ENCODE measurements at places on chromosomes 16 and 17.

DNA sequence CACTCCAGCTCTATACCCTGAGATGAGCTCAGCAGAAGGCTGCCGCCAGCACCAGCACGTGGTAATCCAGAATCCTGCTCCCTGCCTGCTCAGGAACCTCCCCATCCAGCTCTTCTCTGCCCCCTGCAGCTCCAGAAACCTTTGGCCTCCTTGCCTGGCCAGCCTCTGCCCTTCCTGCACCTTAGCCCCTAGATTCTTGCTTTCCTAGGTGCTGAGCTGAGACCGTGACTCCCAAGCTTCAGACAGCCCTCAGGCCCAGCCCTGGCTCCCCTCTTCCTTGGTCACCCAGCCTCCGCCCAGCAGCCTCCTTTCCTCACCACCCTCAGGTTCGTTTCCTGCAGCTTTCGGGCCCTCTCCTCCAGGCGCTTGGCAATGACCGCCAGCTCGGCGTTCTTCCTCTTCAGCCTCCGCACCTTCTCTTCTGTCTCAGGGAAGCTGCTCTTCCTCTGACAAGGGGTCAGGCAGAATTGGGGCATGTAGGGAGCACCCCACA, 2.6 kb downstream of the TSPOAP1 start:
- no peak for DNase-seq

DNA sequence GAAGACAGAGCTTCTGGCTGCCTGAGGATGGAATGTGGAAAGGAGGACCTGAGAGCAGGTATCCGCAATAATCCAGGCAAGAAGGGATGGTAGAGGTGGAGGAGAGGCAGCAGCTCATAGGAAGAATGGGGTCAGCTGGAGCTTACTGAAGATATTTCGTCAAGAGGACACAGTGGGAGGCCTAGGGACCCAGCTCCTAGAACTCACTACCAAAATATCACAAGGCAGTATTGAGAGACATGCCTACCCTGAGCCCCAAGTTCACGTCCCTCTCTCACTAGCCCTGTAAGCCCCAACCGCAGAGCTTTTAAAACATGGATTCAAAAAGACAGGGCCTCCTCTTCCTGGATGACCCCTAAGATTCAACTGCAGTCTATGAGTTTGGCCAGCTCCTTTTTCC, 14.2 kb upstream of the CCL8 start:
- DNase-seq = no peak

DNA sequence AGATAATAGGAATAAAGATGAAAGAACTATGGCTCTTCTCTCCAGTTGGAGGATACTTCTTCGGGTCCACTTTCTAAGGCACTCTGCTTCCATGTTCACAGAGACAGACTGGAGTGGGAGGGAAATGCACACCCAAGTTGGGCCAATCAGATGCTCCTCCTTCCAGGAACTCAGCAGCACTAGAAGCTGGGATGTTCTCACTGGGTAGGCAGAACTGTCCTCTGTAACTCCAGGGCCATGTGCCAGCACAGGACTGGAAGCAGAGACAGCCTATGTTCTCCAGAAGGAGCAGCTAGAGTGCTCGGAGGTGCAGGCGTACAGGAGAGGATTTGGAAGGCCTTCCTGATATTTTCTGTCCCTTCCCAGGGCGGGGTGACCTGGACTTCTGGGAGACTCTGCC, 49.9 kb upstream of the SREBF1 start:
- no peak for DNase-seq

DNA sequence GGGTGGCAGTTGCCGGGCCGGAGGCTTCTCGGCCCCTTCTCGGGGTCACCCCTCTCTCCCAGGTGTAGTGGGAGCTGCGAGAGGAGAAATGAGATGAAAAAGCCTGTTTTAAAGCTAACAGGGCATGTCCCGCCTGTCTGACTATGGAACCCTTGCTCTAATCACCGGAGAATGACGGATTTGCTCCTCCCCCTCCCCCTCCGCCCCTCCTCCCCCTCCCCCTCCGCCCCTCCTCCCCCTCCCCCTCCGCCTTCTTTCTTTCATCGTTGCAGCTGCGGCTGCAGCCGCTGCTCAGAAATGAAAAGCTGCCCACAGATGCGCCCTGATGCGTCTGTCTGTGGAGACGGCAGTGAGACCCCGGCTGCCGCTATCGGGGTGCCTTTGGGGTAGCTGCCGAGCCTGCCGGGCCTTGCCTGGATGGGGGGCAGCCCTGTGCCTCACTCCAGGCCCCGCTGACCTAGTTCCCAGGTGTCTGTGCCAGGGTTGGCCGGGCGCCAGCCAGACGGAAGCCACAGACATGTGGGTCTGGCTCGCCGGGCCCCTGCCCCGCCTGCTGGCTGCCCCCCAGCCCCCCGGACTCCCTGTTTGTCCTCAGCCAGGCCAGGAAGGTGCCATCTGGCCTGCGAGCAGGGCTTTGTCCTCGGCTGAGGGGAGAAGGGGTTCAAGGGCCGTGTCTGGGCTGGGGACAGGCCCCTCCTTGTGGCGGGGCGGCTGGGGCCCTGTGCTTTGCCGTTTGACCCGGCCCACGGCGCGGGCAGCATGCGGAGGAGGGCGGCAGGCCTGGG, 37.7 kb downstream of the GINS2 start:
- DNase-seq = no peak

DNA sequence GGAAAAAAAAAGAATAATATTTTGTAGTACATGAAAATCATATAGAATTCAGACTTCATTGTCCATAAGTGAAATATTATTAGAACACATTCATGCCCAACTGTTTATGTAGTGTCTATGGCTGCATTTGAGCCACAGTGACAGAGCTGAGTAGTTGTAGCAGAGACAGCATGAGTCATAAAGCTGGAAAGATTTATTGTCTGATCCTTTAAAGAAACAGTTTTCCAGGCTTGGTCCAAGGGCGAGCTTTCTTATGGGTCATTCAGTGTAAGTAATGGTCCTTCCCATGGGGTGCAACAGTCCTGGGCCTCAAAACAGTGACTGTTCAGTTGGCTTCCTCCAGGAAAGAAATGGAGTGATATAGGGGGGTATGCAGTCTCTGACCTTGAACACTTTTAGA, 260.2 kb downstream of the HS3ST4 start:
- DNase-seq = no peak

DNA sequence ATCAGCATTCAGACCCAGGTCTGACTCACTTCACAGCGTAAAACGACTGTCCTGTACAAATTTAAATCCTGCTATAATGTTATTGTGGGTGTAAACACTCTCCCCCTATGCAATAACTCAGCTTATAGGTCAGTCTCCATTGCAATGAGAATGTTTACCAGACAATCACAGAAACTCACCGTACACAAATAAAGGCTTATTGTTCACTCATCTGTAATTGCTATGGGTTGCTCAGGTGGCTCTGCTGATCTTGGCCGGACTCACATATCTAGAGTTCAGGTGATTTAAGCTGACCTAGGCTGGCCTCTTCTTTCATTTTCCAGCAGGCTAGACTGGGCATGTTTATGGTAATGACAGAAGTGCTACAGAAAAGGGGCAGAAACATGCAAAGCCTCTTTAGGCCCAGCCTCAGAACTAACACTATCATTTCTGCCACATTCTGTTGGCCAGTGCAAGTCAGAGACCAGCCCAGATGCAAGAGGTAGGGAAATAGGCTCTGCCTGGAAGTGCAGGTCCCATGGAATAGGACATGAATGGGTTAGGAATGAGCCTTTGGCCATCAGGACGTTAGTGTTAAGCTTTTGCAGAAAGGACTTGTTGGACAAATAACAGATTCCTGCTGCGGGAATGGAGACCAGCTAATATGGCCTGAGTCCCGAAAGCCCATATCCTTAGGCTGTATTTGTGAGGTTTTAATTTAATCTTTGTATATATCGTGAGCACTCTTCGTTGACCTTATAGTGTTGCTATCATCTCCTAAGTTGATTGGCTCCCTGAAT, 44.0 kb downstream of the HLF start:
- no peak for DNase-seq

- no peak for DNase-seq
Observed at GRCh38 chr16:30766206-30766932, 4.2 kb downstream of the RNF40 start.

DNA sequence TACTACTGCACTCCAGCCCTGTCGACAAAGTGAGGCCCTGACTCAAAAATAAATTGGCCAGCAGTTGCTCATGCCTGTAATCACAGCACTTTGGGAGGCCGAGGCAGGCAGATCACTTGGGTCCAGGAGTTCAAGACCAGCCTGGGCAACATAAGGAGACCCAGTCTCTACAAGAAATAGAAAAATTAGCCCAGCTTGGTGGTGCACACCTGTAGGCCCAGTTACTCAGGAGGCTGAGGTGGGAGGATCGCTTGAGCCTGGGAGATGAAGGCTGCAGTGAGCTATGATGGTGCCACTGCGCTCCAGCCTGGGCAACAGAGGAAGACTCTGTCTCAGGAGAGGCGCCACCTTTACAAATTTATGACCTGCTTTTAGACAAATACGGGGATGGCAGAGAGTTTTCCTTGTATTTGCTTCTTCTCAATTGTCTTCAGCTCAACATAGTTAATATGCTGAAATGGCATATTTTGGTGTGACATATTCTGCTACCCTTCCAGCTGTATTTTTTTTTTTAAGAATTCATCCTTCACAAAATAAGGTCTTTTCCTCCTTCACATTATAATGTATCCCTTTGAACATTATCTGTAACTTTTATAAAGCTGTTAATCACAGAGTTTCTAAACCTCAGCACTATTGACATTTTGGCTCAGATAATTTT, 21.1 kb upstream of the YPEL2 start:
- DNase-seq = no peak

DNA sequence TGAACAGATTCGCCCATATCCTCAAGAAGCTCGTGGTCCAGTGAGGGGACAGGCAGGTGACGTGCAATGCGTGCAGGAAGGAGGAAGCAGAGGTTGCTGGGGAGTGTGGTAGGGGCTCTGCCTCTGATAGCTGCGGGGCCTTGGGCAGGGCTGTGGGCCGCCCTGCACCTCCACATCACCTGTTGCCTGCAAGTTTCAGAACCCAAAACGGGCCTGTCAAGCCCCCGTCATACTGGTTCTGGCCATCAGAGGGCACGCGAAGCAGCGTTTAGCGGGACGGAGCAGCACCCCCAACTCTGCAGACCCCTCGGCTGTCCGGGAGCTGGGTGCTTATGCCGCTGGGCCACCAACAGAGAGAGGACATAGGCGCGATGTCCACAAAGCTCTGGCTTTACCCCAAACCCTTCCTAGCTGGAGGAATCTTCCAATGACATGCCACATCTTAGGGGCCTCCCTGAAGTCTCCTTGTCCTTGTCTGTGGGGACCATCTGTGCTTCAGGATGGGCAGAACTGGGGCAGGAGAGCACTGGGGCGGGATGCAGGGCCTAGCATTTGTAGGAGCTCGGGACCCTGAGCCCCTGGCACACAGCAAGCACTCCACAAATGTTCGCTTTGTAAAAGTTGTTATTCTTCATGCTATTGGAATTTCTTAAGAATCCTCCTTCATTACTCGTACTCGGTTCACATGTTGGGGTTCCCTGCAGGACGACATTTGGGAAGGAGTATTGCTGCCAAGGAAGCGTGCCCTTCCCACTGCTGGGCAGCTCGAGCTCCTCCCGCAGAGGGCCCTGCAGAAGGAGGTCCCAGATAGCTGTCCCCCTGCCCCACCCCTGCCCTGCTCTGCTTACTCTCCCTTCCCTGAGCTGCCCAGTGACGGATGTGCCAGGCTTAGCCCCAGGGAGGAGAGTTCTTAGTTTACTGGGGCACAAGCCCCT, 64.3 kb downstream of the CNGB1 start:
- DNase-seq = peak; percentile 32

GRCh38 chr17:28843816-28844148, 1.2 kb upstream of the FAM222B start:
- no peak for DNase-seq

DNA sequence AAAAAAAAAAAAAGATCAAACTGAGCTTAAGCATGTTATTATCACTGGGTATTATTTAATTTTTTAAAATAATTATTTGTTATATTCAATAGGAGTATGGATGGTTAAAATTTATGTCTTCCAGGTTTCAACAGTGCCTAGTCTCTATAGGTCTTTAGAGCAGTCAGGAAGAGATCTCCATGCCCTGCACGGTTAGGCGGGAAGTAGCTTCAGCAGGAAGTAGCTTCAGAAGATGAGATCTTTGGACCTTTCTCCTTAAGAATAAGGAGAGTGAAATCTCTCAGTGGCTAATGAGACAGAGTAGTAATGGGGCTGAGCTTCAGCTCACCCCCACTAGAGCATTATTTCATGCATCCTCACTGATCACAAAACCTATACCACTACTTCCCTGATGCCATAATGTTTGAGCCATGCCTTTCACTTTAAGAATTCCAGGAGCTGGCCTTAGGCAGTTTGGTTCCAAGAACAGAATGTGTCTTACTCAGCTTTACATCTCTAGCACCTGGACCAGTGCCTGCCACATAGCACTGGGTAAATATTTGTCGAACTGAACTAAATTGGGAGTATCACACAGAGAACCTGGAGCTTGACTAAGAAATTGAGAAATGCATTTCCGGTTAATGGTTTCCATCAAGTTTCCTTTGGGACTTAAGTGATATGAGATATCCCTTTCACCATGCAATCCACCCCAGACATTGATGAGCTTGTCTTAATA, 43.5 kb downstream of the SCPEP1 start:
- no peak for DNase-seq

- DNase-seq = no peak
Observed at GRCh38 chr16:75997606-75998005, 271.3 kb upstream of the CPHXL start.

GRCh38 chr17:68578236-68578635, 22.9 kb downstream of the FAM20A start:
- DNase-seq = no peak

DNA sequence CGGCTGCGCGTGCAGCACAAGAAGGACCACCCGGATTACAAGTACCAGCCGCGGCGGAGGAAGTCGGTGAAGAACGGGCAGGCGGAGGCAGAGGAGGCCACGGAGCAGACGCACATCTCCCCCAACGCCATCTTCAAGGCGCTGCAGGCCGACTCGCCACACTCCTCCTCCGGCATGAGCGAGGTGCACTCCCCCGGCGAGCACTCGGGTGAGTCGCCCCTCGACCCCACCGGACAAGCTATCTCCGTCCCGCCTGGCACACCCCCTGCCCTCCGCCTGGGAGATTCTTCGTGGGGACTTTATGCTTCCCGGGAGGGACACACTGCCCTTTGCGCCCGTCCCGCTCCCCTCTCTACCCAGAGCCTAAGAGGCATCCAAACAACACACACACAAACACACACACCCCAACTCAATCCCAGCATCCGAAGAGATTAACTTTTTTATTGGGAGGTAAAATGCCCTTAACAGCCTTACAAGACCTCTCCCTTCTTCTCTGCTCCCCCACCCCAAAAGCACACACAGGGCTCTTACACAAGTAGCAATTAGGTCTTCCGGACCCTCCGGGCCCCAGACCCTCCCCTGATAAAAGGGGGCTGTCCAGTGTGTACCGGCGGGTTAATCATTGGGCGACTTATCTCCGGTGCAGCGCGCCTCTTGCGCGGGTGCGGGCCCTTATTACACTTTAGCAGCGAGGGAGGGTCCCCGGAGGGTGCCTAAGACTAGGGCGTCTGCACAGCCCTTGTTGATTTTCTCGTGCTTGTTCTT, 2.1 kb downstream of the SOX9 start:
- DNase-seq = no peak

- DNase-seq = no peak
Observed at GRCh38 chr16:66143415-66143814, 223.1 kb upstream of the CDH5 start.

DNA sequence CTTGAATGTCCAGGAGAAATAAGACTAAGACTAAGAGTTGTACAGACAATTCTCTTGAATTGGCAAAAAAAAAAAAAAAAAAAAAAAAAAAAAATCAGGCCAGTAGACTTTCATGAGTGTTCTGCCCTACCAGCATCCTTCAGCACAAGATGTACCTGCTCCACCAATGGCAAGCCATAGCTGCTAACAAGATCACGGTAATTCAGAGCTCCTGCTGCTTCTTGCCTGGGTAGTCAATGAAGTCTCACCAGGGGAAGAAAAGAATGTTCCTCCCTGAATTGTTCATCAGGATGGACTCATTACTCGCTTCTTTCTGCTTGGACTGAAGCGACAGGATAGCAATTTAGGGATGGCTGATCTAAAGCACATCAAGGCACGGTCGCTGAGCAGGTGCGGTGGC, 31.1 kb upstream of the APOH start:
- no peak for DNase-seq
